ENCODE measurements at places on chromosomes 6 and 20.
A peak's percentile ranks its signal among the peaks of the same experiment; 100 is the strongest.

DNA sequence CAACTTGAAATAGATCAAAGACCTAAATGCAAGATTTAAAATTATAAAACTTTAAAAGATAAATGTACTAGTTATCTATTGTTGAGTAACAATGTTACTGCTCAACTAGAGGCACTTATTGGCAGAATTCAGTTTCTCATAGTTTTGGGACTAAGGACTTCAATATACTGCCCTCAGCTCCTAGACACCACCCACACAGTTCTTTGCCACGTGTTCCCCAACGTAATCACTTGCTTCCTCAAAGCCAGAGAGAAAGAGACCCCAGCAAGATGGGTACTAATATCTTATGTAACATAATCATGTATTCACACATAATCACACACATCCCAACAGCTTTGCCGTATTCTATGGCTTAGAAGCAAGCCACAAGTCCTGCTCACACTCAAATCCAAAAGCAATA lies 50.3 kb upstream of the SLC22A16 start:
- no peak for DNase-seq

DNA sequence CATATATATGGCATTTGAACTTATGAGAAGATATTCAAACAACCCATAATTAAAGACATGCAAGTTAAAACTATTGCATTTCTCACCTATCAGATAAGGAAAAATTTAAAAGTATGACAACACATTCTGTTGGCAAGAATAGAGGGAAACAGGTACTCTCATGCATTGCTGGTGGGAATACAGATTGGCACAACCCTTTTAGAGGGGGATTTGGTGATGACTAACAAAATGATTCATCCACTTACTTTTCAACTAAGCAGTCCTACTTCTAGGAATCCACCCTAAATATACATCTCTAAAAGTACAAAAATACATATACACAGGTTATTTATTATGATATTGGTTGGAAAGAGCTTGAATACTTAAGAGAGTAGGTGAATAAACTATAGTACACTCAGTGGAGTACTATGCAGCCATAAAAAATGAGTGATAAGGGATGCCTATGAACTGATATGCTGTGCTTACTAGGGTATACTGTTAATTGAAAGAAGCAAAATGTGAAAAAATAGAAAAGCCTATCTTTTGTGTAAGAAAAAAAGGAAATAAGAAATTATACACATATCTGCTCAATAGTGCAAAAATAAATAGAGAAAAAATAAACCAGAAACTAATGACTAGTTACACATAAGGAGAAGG lies 42.2 kb downstream of the ADAT2 start:
- DNase-seq: no peak

GRCh38 chr20:48202334-48203113 lies 417.2 kb upstream of the SULF2 start:
- DNase-seq: no peak

- peak; percentile 1 for DNase-seq
Measured at GRCh38 chr6:20366082-20366830, 35.4 kb upstream of the E2F3 start.

- DNase-seq: no peak
Measured at GRCh38 chr6:37496951-37497885, 2.5 kb downstream of the CCDC167 start.

DNA sequence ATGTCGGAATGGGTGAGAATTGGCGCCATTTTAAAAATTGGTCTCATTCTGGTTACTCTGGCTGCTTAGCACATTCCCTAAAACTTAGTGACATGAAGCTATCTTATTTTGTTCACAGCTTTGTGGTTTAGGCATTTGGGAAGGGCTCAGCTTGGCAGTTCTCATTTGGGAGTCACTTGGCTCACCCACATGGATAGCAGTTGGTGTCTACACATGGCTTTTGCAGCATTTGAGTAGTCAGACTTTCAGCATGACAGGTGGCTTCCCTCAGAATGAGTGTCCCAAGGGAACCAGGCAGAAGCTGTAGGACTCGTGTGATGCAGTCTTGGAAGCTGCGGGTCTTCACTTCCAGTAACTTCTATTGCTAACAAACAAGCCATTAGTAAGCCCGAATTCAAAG lies 64.6 kb downstream of the UST start:
- DNase-seq: no peak

- no peak for DNase-seq
Measured at GRCh38 chr6:7127680-7128079, 19.9 kb downstream of the RREB1 start.

DNA sequence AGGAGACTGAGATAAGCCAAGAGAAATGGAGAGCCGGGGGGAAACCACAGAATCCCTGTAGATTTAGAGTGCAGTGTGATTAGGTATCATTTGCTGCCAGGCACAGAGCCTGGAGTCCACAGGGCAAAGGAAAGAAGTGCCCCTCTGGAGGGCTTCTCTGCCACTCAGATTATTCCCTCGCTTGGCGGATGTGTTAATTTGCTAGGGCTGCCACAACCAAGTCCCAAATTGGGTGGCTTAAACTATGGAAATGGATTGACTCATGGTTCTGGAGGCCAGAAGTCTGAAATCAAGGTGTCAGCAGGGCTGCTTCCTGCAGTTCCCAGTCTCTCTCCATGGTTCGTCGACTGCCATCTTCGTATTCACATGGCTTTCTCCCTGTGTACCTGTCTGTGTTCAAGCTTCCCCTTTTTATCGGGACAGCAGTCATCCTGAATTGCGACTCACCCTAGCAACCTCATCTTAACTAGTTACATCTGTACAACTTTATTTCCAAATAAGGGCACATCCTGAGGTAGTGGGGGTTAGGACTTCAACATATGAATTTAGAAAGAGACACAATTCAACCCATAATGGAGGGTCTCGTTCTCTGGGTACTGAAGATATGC lies 122.2 kb downstream of the ANKRD60 start:
- DNase-seq: no peak

GRCh38 chr20:18388860-18389259 lies 78.0 kb downstream of the DZANK1 start:
- no peak for DNase-seq

DNA sequence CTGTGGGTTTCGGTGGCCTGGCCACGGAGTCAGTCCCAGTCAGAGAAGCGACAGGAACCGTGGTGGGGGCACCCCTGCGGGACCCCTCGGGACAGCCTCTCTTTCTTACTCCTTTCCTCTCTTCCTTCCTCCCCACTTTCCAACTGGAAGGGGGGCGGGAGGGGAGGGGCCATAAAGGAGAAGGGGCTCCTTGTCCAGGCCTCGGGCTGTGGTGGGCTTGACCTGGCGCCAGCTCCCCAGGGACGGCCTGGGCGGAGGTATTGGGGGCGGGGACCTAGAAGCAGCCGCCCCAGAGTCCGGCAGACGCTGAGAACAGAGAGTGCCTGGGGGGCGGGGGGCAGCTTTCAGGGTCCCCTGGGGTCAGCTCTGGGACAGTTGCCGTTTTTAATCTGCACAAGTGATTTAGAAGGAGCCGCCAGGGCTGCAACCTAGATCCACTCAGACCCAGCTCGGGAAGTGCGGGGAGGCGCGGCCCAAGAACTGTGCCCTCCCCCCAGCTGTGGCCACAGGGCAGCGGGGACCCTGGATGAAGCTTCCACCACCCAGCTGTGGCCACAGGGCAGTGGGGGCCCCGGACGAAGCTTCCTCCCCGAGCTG lies 6.4 kb upstream of the ABHD16B start:
- DNase-seq: no peak

GRCh38 chr6:108565893-108566292 lies 5.2 kb downstream of the FOXO3 start:
- no peak for DNase-seq

- DNase-seq: no peak
Measured at GRCh38 chr20:31927627-31928159, 24.2 kb downstream of the PDRG1 start.

DNA sequence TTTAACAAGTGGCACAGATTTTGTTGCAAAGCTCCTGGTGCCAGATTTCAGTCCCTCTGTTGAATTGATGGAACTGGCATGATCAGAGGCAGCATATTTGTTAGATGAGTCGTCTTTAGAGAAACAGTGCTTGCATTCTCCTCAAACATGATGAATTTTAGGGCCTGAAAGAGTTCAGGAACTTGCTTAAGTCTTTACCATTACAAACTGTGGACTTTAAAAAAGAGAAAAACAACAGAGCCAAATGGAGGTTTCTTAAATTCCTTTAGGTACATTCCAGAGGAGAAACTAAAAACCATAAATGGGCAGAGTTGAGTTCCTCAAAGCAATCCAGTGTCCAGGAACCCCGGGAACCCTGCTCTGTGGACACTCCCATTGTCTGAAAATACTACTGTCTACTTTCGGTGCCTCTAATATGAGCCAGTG lies 2.5 kb downstream of the GTF2H5 start:
- DNase-seq: no peak

DNA sequence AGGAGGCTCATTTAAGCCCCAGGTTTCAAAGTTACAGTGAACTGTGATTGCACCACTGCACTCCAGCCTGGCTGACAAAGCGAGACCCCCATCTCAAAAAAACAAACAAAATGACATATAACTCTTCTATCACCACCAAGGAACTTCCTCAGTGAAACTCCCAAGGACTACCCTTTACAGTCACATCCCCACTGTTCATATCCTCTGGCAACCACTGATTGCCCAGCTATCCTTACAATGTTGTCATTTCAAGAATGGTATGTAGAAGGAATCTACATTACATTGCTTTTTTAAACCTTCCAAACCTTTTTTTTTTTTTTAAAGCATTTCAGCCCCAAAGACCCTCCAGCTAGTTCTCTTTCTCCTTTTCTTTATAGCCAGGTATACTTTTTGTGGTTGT lies 123.1 kb upstream of the CARMIL1 start:
- no peak for DNase-seq

- no peak for DNase-seq
Measured at GRCh38 chr6:127128066-127128465, 9.6 kb downstream of the RSPO3 start.

DNA sequence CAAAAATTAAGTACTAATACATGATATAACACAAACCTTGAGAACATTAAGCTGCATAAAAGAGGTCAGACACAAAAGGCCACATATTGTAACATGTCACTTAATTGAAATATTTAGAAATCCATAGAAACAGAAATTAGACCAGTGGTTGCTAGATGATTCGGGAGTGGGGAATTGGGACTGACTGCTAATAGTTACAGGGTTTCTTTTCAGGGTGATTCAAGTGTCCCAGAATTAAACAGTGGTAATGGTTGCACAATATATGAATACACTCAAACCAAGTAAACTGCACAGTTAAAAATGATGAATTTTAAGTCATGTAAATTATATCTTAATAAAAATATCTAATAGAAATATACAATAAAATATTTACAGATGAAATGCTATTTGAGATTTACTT lies 174.5 kb downstream of the WDR27 start:
- no peak for DNase-seq

GRCh38 chr6:109424946-109425345 lies 15.5 kb downstream of the PPIL6 start:
- no peak for DNase-seq

- DNase-seq: no peak
Measured at GRCh38 chr20:50242863-50243609, 52.4 kb downstream of the CEBPB start.

- no peak for DNase-seq
Measured at GRCh38 chr6:144999127-144999526, 714.0 kb downstream of the UTRN start.

DNA sequence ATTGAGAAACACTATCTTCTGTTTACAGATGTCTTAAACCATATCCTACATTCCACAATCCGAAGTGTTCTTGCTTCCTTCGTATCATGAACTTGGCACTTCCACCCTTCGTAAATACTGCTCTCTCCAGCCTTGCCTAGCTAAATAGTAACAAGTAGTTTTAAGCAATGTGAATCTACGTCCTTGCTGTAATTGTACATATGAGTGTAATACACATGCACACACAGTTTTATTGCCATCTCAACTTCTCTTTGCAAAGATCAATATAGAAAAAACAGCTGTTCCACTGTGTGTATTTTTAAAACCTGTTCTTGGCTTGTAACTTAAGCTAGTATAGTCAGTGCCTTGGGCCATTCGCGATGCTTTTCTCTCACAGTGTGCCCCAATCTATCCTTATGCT lies 1524.7 kb downstream of the GRIK2 start:
- no peak for DNase-seq

GRCh38 chr6:140979642-140980091 lies 1153.1 kb upstream of the GJE1 start:
- DNase-seq: no peak

DNA sequence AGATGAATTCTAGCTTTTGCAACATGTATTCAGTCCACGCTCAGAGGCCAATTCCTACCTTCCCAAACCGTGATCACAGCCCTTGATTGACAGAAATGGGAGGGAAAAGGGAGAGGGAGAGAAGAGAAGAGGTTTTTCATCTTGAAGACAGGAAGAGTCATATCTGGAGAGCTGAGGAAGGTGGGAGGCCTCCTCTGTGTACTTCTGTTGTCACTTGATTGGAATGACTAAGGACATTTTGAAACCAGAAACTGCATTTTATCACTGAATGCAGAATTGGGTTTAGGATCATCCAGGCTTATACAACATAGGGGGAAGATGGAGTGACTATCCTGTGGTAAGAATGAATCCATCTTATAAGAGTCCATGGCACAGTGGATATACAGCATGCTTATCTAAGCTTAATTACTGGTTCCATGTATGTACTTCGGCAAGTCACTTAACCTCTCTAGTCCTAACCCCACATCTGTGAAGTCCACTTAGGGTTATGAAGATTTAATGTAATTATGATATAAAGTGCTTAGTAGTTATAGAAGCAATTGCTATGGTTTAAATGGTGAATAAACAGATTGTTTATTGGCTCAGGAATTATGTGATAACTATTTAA lies 144.0 kb downstream of the BCKDHB start:
- no peak for DNase-seq

DNA sequence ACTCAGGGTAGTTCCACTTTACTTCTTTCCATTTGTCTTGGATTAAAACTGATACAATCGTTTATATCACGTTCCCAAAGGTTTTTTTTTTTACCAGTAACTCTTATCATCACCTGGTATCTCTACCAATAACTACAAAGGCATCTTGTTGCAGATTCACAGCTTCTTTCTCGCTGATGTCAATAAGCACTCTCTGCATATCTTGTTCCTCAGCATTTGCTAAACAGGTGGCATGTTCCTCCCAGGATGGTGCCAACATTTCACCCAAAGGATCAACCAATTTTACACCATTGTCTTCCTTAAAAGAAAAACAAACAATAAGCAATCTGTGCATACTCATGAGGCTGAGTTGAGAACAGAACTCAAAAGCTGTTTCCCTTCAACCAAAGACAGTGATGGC lies 4.6 kb downstream of the PGM3 start:
- no peak for DNase-seq

GRCh38 chr6:152554851-152555250 lies 82.3 kb downstream of the SYNE1 start:
- DNase-seq: no peak

- no peak for DNase-seq
Measured at GRCh38 chr6:157461000-157461915, 80.3 kb downstream of the ZDHHC14 start.

DNA sequence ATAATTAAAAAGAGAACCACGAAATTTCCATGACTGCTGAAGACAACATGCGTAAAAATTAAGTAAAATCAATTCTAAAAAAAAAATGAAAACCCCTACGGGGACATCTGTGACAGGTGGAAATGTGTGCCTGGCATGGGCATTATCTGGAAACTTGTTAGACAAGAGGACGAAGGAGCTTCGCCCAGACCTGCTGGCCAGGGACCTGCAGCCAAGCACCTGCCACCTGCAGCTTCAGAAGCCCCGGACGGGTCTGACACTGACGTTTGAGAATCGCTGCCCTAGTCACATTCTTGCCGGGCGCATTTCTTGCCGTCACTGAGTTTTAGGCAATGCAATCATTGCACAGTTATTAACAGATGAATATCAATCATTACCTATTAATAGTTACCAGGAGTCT lies 140.3 kb downstream of the SMOC2 start:
- DNase-seq: no peak

- DNase-seq: no peak
Measured at GRCh38 chr6:135581211-135581610, 83.7 kb upstream of the AHI1 start.
